GM12891 (cell line): ENCODE measurements at places on chromosomes 11 and 22.

DNA sequence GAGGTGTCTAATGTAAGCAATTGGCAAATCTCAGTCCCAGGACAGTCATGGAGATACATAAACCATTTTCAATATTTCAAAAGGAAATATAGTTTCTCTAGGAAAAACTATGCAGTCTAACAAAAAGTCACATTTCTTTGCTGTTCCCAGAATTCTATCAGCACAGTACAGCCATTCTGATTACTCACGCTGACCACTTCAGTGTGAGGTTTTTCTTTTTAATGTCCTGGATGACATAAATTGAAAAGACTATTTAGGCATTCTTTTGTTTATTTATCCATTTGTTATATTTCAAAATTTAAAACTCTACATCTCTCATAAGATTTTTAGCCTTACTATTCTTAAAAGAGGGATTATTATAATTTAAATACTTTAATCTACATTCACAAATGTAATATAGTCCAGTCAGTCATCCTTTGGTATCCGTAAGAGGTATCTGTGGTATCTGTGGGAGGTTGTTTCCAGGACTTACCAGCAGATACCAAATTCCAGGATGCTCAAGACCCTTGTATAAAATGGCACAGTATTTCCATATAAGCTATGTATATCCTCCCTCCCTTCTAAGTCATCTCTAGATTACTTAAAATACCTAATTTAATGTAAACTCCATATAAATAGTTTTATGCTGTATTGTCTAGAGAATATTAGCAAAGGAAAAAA, 331.1 kb upstream of the PITPNB start:
- no peak for DNase-seq

GRCh38 chr11:62554387-62555167, 8.0 kb upstream of the AHNAK start:
- no peak for DNase-seq

GRCh38 chr11:69166218-69167115, 10.7 kb downstream of the SMIM38 start:
- peak; percentile 85 for DNase-seq

- DNase-seq = no peak
Measured at GRCh38 chr11:130650456-130651030, 202.1 kb downstream of the ADAMTS15 start.

DNA sequence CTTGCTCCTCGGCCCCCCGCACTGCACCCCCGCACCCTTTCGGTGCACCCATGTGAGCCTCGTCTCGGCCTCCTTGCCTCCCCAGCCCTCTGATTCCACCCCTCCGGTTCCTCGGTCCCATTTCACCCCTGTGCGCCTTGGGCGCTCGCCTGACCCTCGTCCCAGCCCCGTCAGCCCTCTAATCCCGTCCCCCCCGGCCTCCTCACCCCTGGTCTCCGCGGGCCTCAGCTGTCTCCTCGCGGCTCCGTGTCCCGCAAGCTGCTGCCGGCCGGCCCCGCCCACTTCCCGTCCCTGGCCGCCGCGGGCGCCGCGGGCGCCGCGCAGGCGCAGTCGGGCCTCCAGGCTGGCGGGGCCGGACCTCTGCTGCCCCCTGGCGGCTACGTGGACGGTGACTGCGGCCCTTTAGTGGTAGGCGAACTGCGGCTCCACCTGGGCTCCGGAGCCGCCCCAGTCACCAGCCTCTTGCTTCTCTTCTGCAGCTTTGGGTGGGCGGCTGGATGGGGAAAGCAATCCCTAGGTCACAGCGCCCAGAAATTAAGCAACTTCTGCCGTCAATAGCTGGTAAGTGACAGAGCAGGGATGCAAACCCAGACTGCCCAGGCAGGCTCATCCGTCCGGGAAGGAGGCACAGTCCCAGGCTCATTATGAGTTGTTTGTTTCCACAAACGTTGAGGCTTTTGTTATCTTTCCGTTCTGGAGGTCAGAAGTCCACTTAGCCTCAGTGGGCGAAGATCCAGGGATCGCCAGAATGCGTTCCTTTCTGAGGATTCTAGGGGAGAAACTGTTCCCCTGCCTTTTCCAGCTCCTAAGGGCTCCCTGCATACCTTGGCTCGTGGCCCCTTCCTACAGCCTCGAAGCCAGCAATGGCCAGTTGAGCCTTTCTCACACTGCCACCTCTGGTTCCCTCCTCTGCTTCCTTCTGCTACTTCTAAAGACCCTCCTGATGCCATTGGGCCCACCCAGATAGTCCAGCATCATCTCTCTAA, at the start of gene PPM1F:
Gene PPM1F, minus strand, starts transcription at position 263 of the 986 bp plus-strand sequence. CDS start 6,800 bp downstream, outside the sequence.
- peak; percentile 97 for DNase-seq

- no peak for DNase-seq
Measured at GRCh38 chr11:41666951-41667653, 207.7 kb upstream of the LRRC4C start.

DNA sequence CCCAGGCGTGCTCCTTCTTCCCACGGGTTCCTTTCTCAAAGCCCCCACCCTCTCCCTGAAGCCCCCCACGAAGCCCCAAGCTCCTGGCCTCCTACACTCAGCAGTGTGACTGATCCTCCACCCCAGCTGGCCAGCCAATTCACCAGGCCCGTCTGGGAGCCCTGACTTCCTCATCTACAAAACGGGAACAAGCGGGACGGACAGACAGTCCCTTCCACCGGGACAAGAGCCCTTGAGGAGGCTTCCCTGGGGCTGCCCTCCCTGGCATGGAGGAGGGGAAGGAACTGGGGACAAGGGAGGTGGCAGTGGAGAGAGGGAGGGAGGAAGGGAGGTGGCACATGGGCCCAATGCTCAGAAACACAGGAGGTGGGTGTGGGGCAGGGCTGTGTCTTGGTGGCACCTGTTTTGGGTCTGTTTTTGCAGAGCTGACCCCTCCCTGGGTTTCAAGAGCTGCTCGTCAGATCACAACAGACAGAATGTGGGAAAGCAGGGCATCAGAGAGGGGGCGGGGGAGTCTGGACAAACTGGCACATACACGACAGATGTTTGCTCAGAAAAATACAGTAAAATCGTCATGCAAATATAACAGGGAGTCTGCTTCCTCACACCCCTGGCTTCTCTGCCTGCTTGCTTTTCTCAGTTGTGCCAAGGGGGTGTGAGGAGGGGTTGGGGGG, 56.8 kb downstream of the ELFN2 start:
- DNase-seq = no peak

DNA sequence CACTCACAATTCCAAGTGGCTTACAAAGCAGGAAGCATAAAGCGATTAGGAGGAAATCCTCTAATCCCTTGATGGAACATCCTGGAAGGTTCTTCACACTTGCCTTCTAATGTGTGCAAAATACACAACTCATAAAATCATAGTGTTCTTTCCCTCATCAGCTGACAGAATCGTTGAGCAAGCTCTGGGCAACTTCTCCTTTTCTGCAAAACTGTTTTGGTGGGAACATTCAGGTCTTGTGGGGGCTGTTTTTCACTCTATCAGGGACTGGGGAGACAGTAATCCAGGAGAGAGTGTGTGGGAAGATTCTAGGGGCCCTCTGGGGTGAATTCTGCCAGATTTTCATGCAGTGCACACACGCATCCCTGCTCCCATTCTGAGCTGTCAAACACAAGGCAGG, 53.2 kb downstream of the IRAG1 start:
- DNase-seq = no peak

GRCh38 chr11:88831303-88831890, 234.4 kb downstream of the GRM5 start:
- no peak for DNase-seq

DNA sequence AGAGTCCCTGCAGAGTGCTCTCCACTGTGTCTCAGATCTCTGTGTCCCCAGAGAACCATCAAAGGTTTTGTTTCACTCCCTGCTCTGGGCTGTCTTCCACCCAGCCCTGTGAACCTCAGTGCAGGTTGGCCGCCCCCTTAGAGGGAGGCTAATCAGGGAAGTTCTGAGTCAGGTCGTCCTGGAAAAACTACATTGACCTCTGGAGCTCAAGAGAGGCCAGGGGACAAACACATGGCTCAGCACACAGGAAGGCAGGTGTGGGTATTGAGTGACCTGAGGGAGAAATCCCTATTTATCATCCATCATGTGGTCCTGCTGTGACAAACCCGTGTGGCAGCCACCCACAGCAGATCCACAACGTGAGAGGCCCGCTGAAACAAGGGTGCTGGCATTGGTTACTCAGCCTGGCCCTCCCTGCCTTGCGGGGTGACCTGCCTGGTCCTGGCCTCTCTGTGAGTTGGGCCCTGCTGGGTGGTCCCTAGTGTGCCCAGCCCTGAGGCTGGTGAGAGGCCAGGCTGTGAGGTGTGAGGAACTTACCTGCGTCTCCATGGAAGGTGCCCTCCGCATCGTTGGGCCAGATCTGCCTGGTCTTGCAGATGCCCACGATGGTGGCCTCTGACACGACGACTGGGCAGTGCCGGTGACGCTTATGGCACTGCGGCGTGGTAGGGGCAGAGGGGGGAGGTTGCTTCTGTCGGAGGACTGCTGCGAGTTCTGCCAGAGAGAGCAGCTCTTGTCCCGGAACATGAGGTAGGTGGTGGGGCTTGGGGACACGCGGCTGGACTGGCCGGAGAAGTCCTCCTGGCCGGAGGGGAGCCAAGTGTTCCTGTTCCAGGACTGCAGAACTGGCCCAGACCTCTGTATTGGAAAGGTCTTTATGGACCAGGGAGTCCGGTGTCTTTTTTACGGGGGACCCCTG, 669 bp upstream of the BCR start:
- DNase-seq = no peak

GRCh38 chr11:134207538-134208239, 16.1 kb downstream of the NCAPD3 start:
- DNase-seq = no peak

- no peak for DNase-seq
Measured at GRCh38 chr11:39960206-39960605, 1499.2 kb downstream of the LRRC4C start.

GRCh38 chr11:20007386-20007785, 152.9 kb downstream of the DBX1 start:
- no peak for DNase-seq

DNA sequence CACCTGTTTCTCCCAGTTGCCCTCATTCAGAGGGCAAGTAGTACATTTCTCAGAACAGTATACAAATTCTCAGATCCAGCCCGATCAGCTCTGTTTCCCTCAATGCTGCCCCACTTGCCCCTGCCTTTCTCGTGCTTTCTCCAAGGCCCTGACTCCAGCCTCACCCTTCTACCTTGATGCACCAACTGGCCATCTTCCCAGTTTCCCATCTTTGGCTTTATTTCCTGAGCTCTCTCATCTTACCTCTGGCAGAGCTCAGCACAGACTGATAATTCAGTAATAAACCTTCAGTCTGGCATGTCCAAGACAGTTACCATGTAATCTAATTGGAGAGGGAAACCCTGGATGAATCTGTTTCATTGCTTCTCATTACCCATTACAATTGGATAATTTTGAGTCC, 184.5 kb upstream of the ISX start:
- no peak for DNase-seq
